Type B pancreatic cell (in vitro differentiated cells): ENCODE measurements at places on chromosomes 11 and 22. TPM values are rescaled to one million over a fixed set of nuclear protein-coding genes. Genes with fewer than 3 reads are reported as not detected.
A peak's percentile ranks its signal among the peaks of the same experiment; 100 is the strongest.

- H3K4me3 ChIP-seq = no peak overlapping the region
- H3K27me3 ChIP-seq = no peaks in the 10 kb centered on the region
- no peaks in the 10 kb centered on the region for H3K4me1 ChIP-seq
- no peak overlapping the region for H3K27ac ChIP-seq
- no peaks in the 10 kb centered on the region for H3K36me3 ChIP-seq
Observed at GRCh38 chr11:9639985-9640384, 23.9 kb upstream of the SWAP70 start.

The B4GALNT4 gene
- total RNA-seq = 95.0 and 185 TPM in 2 replicates

DNA sequence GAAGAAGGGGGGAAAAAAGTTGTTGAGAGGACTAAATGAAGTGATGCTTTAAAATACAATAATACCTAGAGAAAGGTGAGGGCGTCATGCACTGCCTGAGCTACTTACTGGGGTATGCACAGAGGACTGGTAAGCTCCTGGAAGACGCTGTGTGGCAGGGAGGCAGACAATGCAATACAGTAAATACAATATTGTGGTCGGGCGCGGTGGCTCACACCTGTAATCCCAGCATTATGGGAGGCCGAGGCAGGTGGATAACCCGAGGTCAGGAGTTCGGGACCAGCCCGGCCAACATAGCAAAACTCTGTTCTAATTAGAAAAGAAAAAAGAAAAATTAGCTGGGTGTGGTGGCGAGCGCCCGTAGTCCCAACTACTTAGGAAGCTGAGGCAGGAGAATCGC is 683 bp upstream of the SYTL2 start:
- H3K4me1 ChIP-seq = peaks cover 22% of the 10 kb centered on the region
- H3K36me3 ChIP-seq = no peaks in the 10 kb centered on the region
- no peak overlapping the region for H3K27ac ChIP-seq
- H3K4me3 ChIP-seq = peak overlapping the region; percentile 87

GRCh38 chr11:83681031-83681781 is 395.0 kb upstream of the CCDC90B start:
- DNase-seq = no peak
- H3K4me3 ChIP-seq = peak overlapping the region; percentile 78
- H3K27ac ChIP-seq = peak overlapping the region; percentile 7
- H3K36me3 ChIP-seq = no peaks in the 10 kb centered on the region

DNA sequence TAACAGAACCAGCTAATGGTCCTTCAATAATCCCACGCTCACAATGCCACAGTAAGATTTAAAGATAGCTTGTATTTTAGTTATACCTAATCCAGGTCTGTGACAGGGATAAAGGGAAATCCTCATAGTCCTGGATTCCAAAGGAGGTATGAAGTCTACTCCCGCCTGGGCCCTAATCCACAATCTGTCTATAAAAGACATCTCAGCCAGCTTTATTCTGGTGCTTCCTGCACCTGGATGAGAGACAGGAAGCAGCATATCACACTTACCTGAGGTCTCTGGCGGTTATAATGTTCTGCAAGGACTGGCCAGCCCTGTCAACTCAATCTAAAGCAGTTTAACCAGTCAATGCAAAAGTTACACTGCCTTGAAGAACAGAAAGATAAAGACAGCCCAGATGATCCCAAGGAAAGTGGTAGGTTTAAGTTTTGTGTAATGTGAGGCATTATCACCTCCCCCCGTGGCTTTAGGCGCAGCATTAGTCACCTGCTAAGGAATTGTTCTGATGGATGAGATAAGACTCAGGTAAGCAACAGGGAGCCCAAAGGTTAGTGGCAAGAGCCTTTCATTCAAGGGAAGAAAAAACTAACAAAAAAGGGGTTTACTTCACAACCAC is 57.6 kb downstream of the PLEKHA7 start:
- H3K4me1 ChIP-seq = peaks cover 31% of the 10 kb centered on the region
- peak overlapping the region; percentile 43 for H3K4me3 ChIP-seq
- no peak for DNase-seq
- peak overlapping the region; percentile 78 for H3K27ac ChIP-seq
- no peaks in the 10 kb centered on the region for H3K36me3 ChIP-seq

- no peak for DNase-seq
- no peak overlapping the region for H3K27ac ChIP-seq
- H3K27me3 ChIP-seq = peaks cover 48% of the 10 kb centered on the region
- H3K36me3 ChIP-seq = no peaks in the 10 kb centered on the region
Observed at GRCh38 chr22:26642465-26643417, 14.6 kb upstream of the MIAT start.

DNA sequence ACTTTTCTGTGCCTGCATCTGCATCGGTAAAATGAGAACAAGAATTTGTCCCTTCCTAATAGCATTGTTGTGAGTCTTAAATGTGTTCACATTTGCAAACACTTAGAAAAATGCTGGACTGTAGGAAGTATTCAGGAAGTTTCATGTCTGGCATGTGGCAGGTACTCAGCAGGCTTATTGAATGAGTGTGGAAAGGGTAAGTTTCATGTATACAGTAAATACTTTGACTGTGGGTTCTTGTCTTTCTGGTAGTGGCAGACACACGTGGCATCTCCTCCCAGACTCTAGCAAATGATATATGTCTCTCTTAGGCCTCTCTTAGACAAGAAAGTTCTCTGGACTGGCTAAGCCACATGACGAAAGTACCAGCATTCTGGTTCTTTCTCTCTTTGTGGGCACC is 179.2 kb downstream of the C11orf91 start:
- DNase-seq = no peak
- no peak overlapping the region for H3K27ac ChIP-seq
- no peak overlapping the region for H3K4me3 ChIP-seq
- no peaks in the 10 kb centered on the region for H3K4me1 ChIP-seq
